ENCODE measurements at places on chromosomes 1 and 21.

- DNase-seq: no peak
Measured at GRCh38 chr1:228152097-228152917, 2.6 kb downstream of the GJC2 start.

DNA sequence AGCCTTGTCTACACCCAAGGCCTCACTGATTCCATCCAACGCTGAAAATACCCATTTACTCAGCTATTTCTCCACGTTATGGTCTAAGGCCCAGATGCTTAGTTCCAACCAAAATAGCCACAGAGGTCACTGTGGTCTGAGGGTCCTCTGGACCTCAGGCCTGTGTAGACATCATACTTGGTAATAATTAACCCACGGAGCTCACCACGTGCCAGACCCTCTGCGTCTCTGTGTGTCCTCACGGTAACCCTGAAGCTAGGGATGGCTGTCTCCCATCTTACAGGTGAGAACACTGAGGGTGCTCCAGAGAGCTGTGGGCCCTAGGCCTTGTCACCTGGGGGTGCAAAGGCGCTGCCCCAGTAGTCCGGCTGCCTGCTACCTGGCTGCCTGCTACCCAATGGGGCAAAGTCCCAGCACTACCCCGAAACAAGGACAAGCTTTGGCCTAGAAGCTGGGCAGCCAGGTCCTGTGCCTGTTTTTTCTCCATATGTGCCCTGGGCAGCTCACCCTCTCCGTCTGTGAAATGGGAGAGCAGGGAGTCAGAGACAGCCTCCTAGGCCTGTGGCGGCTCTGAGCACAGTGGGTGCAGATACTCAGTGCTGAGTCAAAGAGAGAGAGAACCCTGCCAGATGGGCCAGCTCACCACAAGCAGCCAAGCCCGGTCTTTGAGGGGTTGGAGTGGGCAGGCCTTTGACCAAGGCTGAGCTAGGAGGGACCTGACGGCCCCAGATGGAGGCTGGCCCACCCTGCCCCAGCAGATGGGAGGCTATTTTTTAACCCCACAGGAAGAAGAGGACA, 17.0 kb upstream of the RUNX3 start:
- no peak for DNase-seq

DNA sequence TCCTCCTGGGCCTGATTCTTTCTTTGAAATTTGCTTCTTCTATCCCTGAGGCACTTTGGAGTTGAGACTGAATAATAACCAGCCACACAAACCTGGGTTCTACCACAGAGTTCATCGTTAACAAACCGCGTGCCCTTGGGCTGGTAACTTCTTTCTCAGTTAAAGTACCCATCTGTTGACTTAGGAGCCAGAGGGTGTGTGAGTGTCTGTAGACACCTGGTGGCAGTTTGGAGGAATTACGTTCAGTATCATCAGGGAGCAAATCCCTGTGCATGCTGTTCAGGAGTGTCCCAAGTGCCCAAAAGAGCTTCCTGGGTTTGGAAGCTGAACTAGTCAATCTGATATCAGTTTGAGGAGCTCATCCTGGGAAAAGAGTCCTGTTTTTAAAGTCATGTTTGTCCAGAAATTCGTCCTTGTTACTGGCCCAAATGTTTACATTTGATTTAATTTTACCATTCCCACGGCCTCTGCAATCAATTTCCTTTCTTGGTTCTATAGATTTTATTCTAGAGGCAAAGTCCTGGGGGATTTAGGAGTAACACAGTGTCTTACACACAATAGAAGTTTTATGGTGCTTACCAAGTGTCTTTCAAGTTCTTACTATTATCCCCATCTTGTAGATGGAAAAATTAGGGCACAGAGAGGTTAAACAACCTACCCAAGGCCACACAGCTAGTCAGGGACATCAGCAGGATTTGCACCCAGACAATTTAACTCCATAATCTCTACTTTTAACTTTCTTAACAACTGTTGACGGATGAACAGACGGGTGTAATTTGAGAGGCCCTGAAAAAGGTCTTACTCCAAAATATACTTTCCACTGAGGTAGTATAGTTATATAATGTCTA, 26.7 kb upstream of the RPTN start:
- no peak for DNase-seq

DNA sequence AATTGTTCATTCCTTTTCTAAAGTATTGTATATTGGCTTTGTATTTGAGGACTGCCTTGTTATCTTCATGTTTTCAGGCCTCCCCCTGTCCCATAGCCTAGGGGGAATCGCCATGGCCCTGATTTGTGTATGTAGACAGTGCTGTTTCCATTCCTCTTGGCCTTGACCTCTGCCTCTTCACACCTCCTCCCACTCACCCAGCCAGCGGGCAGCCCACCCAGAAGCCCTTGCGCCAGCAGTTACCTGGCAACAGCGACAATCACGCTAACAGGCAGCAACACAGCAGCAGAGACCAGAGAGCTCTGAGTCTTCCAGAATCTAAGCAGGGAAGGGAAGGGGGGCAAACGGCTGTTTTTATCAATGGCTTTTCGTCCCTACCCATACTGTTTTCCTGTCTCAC, 50.0 kb upstream of the NPL start:
- no peak for DNase-seq

- DNase-seq: no peak
Measured at GRCh38 chr1:11314959-11315358, 42.0 kb downstream of the UBIAD1 start.

GRCh38 chr21:44456915-44457736, 1.8 kb downstream of the LRRC3 start:
- DNase-seq: no peak

DNA sequence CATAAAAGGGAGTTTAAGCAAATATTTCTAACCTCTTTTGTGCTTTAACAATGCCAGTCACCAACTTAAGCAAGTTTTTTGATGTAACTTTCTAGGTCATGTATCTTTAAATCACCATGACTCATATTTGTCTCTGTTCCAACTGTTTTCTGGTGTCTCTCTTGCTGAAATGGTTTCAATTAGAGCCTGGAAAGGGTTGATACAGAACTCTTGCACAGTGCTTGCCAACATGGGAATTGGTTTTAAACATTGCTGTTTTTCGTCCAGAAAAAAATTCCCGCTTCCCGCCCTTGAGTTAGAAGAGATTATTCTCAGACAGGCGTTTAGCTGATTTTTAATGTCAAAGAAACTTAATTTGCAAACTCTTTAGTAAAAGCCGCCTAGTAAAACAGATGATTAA, 46.4 kb upstream of the SLC22A15 start:
- no peak for DNase-seq

GRCh38 chr1:174258148-174258550, 98.8 kb downstream of the RABGAP1L start:
- DNase-seq: peak; percentile 34

DNA sequence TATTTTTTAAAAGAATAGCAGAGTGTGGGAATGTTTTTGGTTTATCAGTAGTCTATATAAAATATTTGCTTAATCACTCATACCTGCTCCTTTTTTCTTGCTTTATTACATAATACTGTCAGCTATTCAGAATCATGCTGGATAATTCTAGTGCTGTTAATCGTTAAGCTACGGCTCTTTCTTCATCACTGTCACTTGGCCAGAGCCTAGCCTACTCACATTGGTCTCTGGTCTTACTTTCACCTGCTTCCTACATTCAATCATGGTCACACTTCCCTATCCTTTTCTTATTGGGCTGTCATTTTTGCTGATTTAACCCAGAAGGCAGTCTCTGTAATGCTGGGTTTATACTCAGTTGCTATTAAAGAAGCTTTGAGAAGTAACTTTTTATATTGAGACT, 2.5 kb downstream of the KLHL20 start:
- DNase-seq: no peak

DNA sequence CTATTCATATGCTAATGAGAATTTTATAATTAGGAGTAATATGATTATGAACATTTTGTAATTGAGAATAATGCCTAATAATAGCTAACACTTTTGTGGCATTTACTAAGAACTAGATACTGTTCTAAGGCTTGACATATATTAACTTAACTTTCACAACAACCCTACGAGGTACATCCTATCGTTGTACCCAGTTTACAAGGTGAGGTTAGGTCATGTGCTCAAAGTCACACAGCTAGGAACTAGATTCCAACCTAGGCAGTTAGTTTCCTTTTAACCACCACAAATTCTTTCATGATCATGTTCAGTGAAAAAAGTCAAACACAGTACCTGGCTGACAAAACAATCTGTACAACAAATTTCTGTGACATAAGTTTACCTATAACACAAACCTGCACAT, 13.0 kb upstream of the ERRFI1 start:
- DNase-seq: no peak

DNA sequence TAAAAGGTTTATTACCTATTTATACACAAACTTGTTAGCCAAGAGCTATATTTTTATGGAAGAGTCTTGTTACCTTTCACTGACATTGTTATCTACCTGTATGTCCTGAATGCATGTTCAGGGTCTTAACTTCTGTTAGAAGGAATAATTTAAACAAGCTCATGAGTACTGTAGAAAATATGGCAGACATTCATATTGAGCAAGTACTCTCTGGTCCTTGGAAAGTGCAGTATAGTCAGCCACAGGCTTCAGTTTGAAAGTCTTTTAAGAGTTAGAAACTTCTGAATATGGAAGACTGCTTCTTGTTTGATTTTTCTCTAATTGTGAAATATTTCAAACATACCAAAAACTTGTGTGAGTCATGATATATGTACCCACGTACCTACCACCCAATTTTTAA, 16.6 kb downstream of the DIP2A start:
- DNase-seq: no peak

DNA sequence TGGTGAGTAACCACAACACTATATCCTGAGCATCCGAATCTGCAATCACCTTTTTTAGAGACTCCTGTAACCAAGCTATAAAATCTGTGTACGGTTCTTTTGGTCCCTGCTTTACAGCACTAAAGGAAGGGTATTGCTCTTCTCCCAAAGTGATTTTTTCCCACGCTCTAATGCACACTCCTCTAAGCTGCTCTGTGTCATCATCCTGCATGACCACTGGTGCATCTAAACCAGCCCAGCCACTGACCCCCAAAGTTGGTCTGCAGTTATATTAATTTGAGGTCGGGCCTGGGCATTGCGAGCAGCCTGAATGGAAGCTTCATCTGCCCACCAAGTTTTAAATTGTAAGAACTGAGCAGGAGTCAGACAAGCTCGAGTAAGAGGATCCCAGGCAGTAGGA, 480.0 kb downstream of the PTPRU start:
- DNase-seq: no peak

GRCh38 chr1:10751160-10751559, 45.3 kb downstream of the CASZ1 start:
- DNase-seq: no peak

DNA sequence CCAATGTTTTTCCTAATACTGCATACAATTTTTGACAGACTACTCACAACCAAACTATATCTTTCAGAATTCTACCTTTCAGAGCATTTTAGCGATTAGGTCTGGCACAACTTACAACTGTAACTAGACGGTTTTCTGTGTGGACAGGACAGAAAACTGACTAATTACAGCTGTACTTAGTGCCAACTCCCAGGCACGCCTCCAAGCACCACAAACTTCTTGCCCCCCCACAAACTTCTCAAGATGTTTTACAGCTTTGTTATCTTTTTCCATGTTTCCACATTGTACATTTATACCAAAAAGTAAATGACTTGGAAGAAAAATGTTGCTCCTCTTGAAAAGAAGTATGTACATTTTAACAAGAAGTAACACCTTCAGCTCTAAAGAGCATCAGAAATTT, 13.8 kb downstream of the LYST start:
- DNase-seq: no peak

DNA sequence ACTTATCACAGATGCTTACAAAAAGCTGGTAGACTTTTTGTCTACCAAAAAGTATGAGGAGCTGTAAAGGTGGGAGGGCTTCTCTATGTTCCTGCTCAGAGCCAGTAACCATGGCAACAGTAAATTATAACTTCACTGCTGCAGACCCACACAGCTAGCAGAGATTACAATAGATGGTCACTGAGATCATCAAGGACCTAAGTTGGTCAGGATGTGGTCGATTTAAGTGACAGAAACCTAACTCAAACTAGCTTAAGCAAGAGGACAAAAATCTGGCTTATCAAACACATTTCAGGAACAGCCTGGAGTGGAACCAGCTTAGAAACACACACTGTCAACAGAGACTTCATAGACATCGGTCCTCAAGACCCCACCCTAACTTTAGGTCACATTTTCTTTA, 113.4 kb upstream of the ATP1A1 start:
- DNase-seq: no peak

- DNase-seq: no peak
Measured at GRCh38 chr1:172826096-172826741, 167.3 kb downstream of the FASLG start.

- no peak for DNase-seq
Measured at GRCh38 chr21:38948377-38949069, 142.8 kb downstream of the ETS2 start.

GRCh38 chr1:65791396-65791795, 1.3 kb upstream of the PDE4B start:
- DNase-seq: no peak

- no peak for DNase-seq
Measured at GRCh38 chr1:240099748-240100147, 8.1 kb downstream of the FMN2 start.

DNA sequence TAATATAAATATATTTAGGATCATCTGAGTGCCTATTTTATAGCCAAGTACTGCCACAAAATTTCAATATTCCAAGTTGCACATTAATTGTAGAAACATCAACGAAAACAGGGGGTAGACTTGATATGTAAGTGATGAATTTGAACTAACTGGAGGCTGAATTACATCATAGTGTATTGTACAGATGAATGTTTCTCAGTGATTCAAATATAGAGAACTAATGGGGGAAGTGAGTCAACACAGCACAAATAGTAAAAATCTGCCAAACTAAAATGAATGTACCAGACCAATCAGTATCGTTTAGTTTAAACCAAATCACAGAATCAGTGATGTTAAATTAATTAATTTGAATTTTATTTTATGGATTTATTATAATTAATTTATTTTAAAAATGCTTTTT, 42.8 kb downstream of the RTCA start:
- no peak for DNase-seq

DNA sequence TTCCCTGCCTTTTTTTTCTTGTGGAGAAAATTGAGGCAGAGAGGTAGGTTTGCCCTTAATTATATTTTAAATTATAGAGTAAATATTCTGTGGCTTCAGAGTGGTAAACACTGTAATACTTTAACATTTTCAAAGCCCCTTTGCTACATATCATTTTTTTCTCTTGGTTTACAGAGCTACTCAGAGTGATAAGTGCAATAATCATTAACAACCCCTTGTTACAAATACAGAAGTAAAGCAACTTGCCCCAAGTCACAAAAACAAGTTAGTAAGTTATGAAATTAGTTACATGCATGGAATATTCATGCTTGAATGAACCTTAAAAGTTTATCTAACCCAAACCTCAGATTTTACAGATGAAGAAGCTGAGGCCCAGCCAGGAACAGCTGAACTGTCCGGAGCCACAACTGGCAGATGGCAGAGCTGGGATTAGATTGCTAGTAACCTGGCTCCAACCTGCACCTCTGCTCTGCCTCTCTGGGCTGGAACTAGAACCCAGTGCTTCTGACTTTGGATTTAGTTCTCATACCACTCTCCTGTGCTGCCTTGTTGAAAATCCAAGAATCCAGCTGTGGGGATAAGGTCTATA, 48.7 kb downstream of the TNN start:
- DNase-seq: no peak
